CD4-positive, alpha-beta memory T cell (primary cell): ENCODE measurements at places on chromosomes 11 and 22.
A peak's percentile ranks its signal among the peaks of the same experiment; 100 is the strongest.

DNA sequence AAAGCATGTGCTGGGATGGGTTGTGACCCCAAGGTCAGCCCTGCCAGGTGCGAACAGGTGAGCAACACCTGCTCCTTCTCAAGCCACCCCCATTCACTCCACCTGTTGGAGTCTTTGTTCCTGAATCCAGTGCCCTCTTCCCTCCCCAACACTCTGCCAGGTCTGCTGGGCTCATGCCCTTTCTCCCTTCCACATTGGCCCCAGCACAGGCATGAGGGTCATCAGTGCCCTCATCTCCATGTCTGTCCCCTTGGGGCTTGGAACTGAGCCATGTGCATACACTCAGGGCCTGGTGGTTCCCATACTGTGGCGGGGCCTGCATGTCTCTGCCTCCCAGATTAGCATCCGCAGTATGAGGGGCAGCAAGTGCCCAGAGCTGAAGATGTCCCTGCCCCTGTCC, 19.1 kb downstream of the RFPL2 start:
- no peaks in the 10 kb centered on the region for H3K27me3 ChIP-seq
- no peak for DNase-seq
- no peak overlapping the region for H3K27ac ChIP-seq
- no peaks in the 10 kb centered on the region for H3K4me1 ChIP-seq

DNA sequence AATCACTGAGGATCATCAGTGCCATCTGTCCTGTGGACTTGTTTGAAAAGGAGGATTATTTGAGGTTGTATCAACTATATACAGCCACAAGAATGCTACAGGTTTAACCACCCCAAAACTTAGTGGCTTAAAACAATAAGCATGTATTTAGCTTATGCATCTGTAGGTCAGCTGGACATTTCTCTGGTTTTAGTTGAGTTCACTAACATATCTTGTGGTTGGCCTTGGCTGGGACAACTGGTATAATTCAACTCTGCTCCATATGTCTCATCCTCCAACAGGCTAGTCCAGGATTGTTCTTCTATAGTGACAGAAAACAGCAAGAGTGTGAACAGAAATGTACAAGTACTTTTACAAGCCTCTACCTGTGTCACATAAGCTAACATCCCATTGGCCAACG, 49.9 kb upstream of the SOX6 start:
- H3K27ac ChIP-seq: no peak overlapping the region
- H3K4me1 ChIP-seq: no peaks in the 10 kb centered on the region
- H3K4me3 ChIP-seq: no peak overlapping the region
- no peaks in the 10 kb centered on the region for H3K36me3 ChIP-seq
- DNase-seq: no peak

GRCh38 chr22:39247361-39247760, 2.6 kb upstream of the PDGFB start:
- no peak for DNase-seq
- H3K27ac ChIP-seq: no peak overlapping the region
- H3K27me3 ChIP-seq: no peaks in the 10 kb centered on the region

- DNase-seq: no peak
- no peaks in the 10 kb centered on the region for H3K4me1 ChIP-seq
- no peak overlapping the region for H3K27ac ChIP-seq
- H3K27me3 ChIP-seq: no peaks in the 10 kb centered on the region
- no peak overlapping the region for H3K4me3 ChIP-seq
- H3K36me3 ChIP-seq: no peaks in the 10 kb centered on the region
Observed at GRCh38 chr11:130037058-130037457, 32.6 kb upstream of the APLP2 start.

DNA sequence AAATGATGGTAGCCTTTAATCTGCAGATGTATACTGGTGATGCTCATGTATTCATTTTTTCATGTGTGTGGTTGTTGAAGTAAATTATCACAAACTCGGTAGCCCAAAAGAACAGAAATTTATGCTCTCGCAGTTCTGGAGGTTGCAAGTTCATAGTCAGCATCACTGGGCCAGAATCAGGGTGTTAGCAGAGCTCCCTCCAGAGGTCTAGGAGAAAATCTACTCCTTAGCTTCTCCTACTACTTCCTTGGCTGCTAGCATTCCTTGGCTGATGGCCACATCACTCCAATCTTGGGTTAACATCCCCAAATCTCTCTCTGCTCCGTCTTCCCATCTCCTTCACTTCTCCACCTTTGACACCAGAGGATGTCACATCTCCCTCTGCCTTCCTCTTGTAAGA, 45.3 kb upstream of the GALNT18 start:
- DNase-seq: no peak
- no peaks in the 10 kb centered on the region for H3K36me3 ChIP-seq
- no peaks in the 10 kb centered on the region for H3K27me3 ChIP-seq
- no peak overlapping the region for H3K4me3 ChIP-seq
- no peaks in the 10 kb centered on the region for H3K4me1 ChIP-seq

DNA sequence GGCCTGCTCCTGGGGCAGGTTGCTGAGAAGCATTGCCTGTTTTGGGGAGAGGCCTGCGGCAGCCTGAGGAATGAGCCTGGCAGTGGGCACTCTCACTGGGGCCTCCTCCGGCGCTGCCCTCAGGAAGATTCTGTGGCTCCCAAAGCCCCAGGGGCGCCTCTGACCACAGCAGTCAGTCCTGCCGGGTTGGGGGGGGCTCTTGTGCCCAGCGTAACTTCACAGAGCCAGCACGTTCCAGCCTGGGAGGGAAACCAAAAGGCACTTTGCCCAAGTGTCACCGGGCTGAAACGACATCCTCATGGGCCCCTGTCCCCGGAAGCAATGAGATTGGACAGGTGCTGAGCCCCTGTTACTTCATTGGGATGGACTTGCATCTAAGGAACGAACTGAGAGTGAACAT, 4.3 kb upstream of the LRP5 start:
- no peak overlapping the region for H3K4me3 ChIP-seq
- DNase-seq: no peak
- no peak overlapping the region for H3K27ac ChIP-seq

DNA sequence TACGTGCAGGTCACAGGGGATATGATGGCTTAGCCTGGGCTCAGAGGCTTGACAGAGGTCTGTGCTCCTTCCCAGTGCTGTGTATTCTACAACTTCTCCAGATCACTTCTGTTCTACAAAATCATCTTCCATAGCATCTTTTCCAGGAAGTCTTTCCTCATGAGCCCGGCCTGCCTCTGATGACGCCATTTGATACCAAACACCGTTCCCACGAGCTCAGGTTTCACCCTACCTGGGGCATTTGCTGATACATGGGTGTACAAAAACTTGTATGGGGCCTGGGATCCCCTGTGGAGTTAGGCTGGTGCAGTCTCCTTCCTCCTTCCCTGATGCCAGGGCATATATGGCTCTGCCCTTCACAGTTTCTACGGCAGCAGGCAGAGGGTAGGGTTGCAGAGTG, 78.7 kb downstream of the NECTIN1 start:
- no peaks in the 10 kb centered on the region for H3K4me1 ChIP-seq
- no peaks in the 10 kb centered on the region for H3K36me3 ChIP-seq
- H3K27me3 ChIP-seq: no peaks in the 10 kb centered on the region
- no peak overlapping the region for H3K4me3 ChIP-seq

DNA sequence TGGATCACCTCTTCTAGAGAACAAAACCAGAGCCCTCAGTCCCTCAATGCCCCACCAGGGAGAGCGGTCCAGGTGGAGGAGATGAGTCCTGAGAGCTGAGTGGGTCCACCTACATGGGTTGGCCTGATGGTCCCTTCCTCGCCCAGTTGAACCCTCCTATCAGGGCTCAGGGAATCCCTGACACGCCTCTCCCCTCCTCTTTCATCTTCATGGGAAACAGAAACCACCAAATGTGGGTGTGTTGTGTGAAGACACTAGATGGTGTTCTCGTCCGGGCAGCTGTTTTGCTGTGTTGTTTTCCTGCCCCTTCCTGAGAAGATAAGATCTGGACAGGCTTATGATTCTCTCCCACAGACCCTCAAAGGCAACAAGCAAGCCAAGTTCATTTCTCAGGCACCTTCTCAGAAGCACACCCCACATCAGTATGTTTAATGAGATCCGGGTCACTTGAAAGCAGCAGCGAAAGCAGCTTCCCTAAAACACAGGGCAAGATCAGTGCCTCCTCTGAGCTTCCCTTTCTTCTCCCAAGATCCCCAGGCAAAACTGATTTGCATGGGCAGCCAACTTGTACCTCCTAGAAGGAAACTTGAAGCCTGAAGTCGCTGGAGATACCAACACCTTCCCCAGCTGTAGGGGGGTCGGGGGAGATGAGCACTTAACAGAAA, 35.3 kb upstream of the POU2AF1 start:
- H3K27ac ChIP-seq: no peak overlapping the region
- DNase-seq: no peak
- peaks cover 27% of the 10 kb centered on the region for H3K4me1 ChIP-seq
- no peaks in the 10 kb centered on the region for H3K27me3 ChIP-seq
- H3K4me3 ChIP-seq: no peak overlapping the region
- no peaks in the 10 kb centered on the region for H3K36me3 ChIP-seq

DNA sequence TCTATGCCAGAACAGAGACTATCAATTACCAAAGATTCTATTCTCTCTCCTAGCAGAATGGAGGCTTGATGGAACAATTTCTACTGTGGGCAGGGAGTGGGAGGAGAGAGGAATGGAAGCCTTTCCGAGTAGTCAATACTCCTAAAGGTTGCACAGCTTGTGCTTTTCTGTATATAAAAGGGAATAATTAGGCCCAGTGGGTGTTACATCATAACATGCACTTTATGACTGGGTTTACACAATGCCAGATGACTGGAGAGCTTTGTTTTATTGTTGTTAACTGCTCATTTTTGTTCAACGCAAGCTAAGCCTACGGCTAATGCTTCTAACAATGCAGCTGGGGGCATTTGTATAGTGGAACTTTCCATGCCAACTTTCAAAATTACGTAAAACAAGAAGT, 2237.9 kb upstream of the RAG2 start:
- H3K27ac ChIP-seq: no peak overlapping the region
- no peak for DNase-seq
- H3K4me1 ChIP-seq: no peaks in the 10 kb centered on the region
- no peak overlapping the region for H3K4me3 ChIP-seq

- DNase-seq: no peak
- H3K27me3 ChIP-seq: no peaks in the 10 kb centered on the region
- H3K4me1 ChIP-seq: no peaks in the 10 kb centered on the region
- H3K27ac ChIP-seq: no peak overlapping the region
Observed at GRCh38 chr11:130474637-130475400, 26.4 kb downstream of the ADAMTS15 start.

GRCh38 chr11:64100360-64100759, 64.6 kb downstream of the FLRT1 start:
- no peaks in the 10 kb centered on the region for H3K27me3 ChIP-seq
- no peak overlapping the region for H3K27ac ChIP-seq
- H3K36me3 ChIP-seq: no peaks in the 10 kb centered on the region
- no peak overlapping the region for H3K4me3 ChIP-seq
- no peak for DNase-seq

- H3K27me3 ChIP-seq: no peaks in the 10 kb centered on the region
- H3K36me3 ChIP-seq: no peaks in the 10 kb centered on the region
- no peak overlapping the region for H3K4me3 ChIP-seq
- peak; percentile 36 for DNase-seq
- H3K27ac ChIP-seq: no peak overlapping the region
Observed at GRCh38 chr22:20354238-20354975, 34.5 kb upstream of the DGCR6L start.

DNA sequence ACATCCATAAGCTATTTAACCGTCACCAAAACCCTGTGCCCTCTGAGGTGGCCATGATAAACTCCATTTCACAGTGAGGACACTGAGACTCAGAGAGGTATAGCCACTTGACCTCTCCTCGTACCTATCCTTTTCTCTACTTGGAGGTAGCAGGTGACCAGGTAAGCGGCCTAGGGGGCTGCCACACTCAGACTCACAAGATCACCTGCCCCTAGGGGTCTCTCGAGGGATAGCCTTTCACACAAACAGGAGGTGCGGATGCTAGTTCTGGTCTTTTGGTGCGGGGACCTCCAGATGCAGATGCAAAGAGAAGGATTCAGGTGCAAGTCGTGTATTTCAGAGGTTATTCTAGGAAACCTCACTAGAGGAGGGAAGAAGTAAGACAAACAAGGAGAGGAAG, 14.6 kb downstream of the MS4A18 start:
- DNase-seq: no peak
- no peak overlapping the region for H3K4me3 ChIP-seq
- H3K27me3 ChIP-seq: no peaks in the 10 kb centered on the region
- H3K4me1 ChIP-seq: no peaks in the 10 kb centered on the region
- H3K36me3 ChIP-seq: no peaks in the 10 kb centered on the region

DNA sequence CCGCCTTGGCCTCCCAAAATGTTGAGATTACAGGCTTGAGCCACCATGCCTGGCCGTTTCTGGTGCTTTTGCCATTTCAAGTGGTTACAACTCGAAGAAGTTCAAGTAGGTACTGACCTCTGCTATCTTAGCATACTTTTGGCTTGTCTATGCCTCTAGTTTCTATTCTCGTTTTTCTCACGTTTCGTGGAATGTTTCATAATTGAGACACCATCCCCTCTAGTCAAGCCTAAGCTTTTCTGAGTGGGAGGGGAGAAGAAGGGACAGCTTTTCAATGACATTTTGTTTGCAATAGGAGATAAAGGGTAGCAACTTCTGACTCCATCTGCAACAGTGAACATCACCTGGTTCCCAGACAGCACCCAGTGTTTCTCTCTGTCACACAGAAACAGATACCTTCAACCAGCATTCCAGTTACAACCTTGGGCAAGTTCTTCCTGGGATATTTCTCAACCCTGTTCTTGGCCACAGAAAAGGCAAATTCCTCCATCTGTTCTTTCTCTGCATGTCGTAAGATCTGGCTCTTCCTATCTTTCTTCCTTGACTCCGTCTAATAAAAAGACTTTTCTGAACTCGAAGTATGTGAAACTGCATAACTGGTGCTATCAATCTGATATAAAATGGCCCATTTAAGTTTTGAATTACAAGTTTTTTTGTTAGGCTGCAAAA, 25.5 kb downstream of the DDI1 start:
- H3K36me3 ChIP-seq: no peaks in the 10 kb centered on the region
- no peak for DNase-seq
- no peak overlapping the region for H3K4me3 ChIP-seq
- no peaks in the 10 kb centered on the region for H3K27me3 ChIP-seq
- H3K4me1 ChIP-seq: no peaks in the 10 kb centered on the region

- no peaks in the 10 kb centered on the region for H3K36me3 ChIP-seq
- no peak overlapping the region for H3K27ac ChIP-seq
- H3K27me3 ChIP-seq: no peaks in the 10 kb centered on the region
- H3K4me3 ChIP-seq: no peak overlapping the region
- no peak for DNase-seq
- H3K4me1 ChIP-seq: no peaks in the 10 kb centered on the region
Observed at GRCh38 chr11:4699697-4700435, 2.2 kb upstream of the OR51E2 start.

- H3K36me3 ChIP-seq: no peaks in the 10 kb centered on the region
- no peaks in the 10 kb centered on the region for H3K27me3 ChIP-seq
- no peak for DNase-seq
- H3K4me3 ChIP-seq: no peak overlapping the region
- H3K27ac ChIP-seq: no peak overlapping the region
- no peaks in the 10 kb centered on the region for H3K4me1 ChIP-seq
Observed at GRCh38 chr11:73269459-73270015, 2.6 kb upstream of the P2RY6 start.
